H7 (cell line): ENCODE measurements at places on chromosomes 4 and X.

GRCh38 chrX:131845201-131845600 lies 177.9 kb upstream of the STK26 start:
- DNase-seq: no peak

DNA sequence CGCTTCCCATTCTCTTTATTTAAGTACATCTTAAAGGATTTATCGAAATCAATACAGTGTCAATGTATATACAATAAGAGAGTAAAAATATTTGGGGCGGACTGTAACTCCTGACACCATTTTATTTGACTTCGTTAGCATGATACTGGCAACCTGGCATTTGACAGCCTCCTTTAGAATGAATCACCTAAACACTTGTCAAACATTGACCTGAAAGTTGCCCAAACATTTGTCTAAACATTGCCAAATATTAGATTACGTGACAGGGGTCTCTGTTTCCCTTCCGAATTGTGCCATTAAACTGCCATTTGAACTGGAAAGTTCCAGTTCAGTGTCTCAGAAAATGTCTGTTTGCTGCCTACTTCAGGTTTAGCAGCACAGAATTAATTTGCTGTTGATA lies 20.8 kb upstream of the FAM9A start:
- DNase-seq: no peak

- DNase-seq: no peak
Measured at GRCh38 chr4:119894650-119895208, 171.9 kb downstream of the MAD2L1 start.

GRCh38 chrX:107734646-107735045 lies 40.9 kb downstream of the TSC22D3 start:
- no peak for DNase-seq

GRCh38 chr4:174303687-174304086 lies 20.0 kb downstream of the CEP44 start:
- DNase-seq: no peak

- no peak for DNase-seq
Measured at GRCh38 chr4:102500352-102500695, 835 bp upstream of the NFKB1 start.

GRCh38 chr4:95517576-95518345 lies 31.0 kb downstream of the UNC5C start:
- DNase-seq: no peak

DNA sequence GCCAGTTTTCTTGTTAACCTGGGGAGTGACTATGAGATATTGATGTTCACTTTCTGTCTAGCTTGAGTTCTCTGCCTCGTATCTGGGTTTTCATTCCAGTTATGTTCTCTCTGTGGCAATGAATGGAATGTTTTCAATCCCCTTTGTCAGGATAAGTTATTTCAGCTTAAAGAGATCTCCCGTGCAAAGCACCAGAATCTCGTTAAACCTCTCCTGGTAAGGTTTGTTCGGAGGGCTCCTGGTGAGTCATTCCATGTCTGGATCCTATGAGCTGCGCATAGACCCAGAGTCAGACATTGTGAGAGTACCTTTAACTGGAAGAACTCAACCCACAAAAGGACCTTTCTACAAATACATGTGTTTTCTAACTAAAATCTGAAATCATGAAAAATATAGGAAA lies 51.0 kb downstream of the KDR start:
- no peak for DNase-seq

GRCh38 chrX:38336538-38337240 lies 9.4 kb upstream of the RPGR start:
- no peak for DNase-seq

DNA sequence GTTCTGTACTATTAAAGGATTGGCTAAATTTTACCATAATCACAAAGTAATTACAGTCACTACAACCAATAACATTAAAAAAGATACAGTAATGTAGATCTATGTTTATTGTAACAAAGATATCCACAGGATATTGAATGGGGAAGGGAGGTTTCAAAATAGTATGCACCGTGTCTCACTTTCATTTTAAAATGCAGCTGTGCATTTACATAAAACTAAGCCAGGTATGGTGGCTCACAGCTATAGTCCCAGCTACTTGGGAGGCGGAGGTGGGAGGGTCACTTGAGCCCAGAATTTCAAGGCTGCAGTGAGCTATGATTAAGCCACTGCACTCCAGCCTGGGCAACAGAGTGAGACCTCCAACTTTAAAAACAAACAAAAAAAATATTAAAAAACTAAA lies 8.5 kb downstream of the SRP72 start:
- no peak for DNase-seq

DNA sequence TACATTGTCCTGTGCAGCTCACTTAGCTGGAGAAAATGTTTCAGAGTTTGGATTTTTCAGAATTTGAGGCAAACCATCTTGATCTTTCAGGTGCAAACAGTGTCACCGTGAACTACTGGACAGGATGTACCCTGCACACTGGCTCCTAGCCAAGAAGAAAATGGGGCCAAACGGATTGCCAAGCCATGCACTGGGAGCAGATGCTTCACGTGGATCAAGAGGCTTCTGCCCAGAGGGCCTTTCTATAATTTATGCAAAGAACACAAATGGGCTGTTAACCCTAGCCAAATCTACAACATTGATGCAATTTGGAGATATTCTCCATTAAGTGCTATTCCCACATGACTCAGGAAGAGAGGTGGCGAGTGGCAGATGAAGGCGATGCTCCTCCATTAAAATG lies 46.9 kb upstream of the ATP8A1 start:
- DNase-seq: no peak

- DNase-seq: no peak
Measured at GRCh38 chrX:122269243-122269781, 914.8 kb upstream of the GRIA3 start.

- no peak for DNase-seq
Measured at GRCh38 chrX:13774696-13775095, 40.1 kb downstream of the OFD1 start.

GRCh38 chrX:81195712-81196111 lies 6.0 kb downstream of the HMGN5 start:
- DNase-seq: peak; percentile 19

DNA sequence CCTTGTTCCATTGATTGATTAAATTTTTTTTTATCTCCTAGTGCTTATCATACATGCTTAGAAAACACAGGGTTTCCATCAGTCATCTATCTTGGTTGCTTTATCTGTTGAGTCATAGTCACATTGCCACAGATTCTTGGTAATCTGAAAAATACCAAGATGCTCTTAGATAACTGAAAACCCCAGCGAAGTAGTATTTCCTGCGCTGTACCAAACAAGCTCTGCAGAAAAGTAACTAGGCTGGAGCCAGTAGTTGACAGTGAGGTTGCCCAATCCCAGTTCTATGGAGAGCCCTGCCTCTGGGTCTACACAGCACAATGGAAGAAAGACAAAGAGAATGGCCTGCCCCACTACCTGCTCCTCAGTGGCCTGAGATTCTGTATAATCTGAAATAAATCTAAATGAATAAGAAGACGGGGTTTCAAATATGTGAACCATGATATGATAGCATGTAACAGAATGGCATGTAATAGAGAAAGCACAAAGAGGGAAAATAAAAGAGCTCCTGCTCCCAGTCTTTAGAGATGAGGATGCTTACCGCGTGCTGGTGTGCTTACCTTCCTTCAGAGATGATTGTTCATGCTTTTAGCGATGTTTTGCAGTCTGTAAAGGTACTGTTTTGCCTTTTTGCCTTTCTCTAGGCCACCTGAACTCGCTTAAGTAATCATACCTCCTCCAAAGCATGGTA lies 55.3 kb upstream of the RAPGEF2 start:
- DNase-seq: no peak

- DNase-seq: no peak
Measured at GRCh38 chrX:8579602-8580001, 115.0 kb downstream of the VCX3B start.

- DNase-seq: no peak
Measured at GRCh38 chr4:54098375-54098774, 1.6 kb upstream of the GSX2 start.

DNA sequence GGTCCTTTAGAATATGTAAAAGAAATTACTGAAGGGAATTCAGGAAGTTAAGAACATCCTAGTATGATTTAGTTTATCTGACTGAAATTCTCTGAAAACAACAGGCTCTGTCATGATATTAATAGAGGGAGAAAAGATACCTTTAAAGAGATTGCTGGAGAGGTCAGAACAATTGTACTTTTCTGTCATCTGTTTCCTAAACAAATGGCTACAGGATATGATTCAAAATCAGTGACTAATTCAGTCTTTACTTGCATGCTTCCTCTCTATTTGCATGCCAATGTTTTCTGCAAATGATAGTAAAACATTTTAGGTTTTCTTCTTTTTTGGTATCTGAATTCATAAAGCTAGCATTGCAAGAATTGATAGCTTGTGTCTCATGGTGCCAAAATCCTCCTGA lies 616.7 kb upstream of the PCDH7 start:
- DNase-seq: no peak

GRCh38 chr4:81030061-81030980 lies at the start of gene BMP3:
Gene BMP3, plus strand, starts transcription at chr4:81030708. Its CDS starts 577 bp downstream, at chr4:81031285.
- DNase-seq: peak; percentile 77

- peak; percentile 90 for DNase-seq
Measured at GRCh38 chrX:130083107-130083490, 27.2 kb downstream of the ELF4 start.

GRCh38 chrX:16304751-16305150 lies 137.5 kb downstream of the MAGEB17 start:
- DNase-seq: no peak

DNA sequence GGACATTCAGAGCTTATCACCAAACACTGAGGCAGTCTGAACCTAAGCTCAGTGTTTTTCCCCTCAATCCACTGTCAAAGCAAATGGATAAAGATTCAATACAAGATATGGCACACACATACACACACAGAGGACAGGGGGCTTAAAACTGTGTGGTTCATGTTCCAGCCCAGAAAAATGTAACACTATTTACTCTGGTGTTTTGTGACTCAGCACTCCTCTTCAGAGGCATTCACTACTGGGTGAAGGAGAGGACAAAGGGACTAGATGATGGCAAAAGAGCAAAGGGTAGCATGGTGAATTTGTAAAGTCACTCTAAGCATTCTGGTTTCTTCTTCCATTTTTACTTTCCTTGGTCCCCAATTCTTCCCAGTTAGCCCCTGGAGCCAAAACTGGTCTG lies 120.3 kb downstream of the ARHGEF9 start:
- no peak for DNase-seq

DNA sequence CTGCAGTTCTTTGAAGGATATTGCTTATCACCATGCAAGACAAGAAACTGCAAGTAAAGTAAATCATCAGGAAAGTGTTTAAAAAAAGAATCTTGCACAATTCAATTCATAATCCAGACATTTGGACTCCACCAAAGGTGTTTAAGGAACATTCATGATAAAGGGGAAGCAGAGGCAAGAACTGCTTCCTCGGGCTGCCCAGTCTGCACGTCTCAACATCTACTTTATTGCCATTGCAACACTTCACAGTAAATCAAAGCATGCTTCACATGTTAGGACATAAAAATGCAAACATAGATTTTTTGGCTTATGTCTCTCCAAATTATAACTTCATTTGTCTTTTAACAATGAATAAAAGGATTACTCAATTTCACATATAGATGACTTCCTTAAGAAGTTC lies 42.5 kb downstream of the MID1 start:
- DNase-seq: no peak

DNA sequence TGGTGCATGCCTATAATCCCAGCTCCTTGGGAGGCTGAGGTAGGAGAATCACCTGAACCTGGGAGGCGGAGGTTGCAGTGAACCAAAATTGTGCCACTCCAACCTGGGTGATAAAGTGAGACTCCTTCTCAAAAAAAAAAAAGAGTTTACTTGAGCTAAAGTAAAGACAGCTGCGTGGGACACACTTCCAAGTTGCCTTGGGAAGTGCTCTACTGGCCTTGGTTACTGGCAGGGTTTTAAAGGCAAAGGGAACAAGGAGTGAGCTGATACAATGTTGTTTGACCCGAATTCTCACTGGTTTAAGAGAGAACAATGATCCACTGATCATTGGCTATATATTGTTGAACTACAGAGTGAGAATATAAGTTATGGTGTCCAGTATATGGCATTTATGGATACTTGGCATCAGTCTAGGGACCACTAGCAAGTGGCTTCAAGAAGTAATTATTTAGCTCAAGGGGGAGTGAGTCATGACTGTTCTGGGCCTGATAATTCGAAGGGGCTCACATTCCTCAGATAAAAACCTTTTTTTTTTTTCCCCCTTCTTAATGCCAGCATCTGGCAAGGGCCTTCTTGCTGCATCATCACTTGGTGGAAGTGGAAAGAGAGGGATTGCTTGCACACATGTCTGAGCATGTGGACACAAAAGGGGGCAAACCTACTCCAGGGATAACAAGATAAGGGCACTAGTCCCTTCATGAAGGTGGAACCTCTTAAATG lies 32.3 kb downstream of the GRK4 start:
- DNase-seq: no peak

DNA sequence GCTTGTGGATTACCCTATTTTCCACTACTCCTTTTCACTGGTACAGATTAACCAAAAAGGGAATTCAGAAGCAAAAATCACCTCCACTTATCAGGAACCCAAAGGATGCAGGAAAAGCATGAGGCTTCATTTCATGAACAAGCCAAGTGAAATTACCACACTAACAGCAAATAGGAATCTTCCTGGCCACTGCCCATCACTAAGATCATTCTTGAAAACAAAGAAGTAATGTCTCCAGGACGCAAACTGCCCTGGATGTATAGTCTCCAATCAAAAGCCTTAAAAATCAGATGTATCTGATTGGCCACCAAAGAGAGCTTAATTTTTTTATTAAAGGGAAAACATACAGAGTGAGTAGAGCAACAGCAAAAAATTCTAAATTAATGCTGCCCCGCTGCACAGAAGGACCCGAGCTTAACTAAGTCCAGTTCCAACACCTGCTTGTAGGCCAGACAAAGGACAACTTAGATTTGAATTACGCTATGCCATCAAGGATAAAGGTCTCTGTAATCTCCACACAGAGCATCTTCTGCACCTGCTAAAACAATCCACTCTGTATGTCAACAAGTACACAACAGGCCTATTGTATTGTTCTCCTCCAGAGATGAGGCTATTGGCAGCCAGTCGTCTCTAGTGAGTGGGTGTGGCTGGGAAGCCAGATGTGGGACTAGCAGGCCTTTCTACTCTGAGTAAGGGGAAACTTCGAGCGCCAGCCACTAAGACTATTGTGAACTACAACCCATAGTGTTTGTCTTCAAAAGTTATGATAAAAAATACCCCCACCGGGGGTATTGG lies 12.4 kb downstream of the ZDHHC9 start:
- DNase-seq: no peak

DNA sequence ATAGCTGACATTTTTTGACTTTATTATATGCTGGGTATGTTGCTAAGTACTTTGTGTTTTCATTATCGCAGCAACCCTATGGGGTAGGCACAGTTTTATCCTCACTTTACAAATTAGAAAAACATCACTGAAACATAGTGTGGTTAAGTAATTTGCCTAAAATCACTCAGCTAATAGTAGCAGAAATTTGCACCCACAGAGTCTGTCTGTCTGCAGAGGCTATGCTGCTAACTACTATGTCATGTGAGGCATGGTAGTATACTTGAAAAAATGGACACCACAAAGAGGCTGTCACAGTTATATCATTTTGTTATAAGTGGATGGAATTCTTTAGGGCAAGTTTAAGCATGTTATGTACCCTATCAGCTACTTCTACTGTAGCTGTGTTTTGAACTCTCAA lies 69.0 kb downstream of the STAG2 start:
- DNase-seq: no peak

- DNase-seq: no peak
Measured at GRCh38 chr4:18722748-18723191, 701.2 kb upstream of the LCORL start.
